Retinal pigment epithelial cell (primary cell): ENCODE measurements at places on chromosomes 3 and 15.
A peak's percentile ranks its signal among the peaks of the same experiment; 100 is the strongest.

DNA sequence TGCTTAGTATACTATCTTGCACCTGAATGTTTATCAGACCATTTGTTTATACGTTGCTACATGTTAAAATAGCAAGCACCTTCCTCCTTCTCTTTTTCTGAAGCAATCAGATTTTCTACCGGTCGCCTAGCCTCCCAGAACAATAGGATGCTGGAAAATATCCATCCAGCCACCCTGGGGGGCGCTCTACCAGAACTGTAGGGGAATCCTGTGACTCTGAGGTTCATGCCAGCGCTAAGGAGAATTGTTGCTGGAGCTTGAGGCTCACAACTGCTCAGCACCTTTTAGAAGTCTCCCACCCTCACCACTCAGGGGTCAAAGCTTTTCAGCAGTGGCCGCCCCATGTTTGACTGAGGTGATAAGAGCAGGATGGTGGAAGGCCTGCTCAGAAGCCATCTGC is 27.5 kb downstream of the SQOR start:
- no peak for DNase-seq

DNA sequence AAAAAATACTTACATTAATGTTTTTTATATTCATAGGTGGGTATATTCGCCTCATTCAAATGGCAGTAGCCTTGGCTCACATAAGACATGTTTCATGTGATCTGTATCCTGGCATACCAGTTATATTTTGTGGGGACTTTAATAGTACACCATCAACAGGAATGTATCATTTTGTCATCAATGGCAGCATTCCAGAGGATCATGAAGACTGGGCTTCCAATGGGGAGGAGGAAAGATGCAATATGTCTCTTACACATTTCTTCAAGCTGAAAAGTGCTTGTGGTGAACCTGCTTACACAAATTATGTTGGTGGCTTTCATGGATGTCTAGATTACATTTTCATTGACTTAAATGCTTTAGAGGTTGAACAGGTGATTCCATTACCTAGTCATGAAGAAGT is 3.5 kb downstream of the PDE12 start:
- DNase-seq = no peak

DNA sequence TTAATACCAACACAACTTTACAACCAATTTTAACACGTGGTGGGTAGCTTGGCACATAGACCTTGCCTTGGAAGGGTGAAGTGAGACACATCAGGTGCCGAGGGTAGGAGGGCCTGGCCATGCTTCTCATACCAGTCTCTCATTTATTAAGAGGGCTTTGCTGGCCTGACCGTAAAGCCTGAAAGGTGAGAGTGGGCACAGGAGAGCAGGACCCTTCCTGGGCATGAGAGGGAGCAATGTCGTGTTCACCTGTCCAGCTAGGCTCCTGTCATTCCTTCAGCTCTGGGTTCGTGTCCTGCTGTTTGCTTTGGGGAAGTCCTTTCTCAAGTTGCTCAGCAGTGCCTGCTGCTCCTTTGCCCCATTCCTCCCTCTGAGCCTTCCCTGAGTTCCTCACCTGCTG is 294.4 kb downstream of the EPHB1 start:
- DNase-seq = no peak

DNA sequence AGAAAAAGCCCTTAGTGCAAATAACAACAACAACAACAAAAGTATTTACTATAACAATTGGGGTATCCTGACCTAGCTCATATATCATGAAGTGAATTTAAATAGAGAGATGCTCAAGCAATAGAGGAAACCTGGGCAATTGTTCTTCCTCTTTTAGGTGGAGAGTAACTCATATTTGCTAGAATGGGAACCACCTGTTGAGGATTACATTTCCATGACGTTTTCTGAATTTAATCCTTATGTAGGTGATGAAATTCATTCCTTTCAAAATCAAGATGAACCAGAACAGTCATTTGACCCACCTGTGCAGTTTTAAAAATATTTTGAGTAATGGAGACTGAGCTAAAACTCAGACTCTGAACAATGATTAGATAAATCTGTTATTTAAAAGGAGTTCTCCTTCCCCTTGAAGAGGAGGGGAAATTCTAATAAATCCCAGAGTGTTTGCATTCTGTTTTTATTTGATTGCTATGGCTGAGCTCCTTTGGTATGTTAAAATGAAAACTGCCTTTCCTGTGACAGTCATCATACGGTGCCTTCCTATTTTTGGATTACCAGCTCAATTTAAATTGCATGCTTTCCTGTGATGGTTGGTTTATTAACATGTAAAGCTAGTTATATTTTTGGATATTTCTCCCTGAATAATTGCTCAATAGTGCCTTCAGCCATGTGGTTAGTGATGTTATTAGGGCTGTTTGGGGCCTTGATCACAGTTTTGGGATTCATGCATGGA is 24.3 kb downstream of the VPS8 start:
- DNase-seq = no peak

GRCh38 chr3:58272891-58273290 is 33.2 kb upstream of the RPP14 start:
- DNase-seq = no peak

DNA sequence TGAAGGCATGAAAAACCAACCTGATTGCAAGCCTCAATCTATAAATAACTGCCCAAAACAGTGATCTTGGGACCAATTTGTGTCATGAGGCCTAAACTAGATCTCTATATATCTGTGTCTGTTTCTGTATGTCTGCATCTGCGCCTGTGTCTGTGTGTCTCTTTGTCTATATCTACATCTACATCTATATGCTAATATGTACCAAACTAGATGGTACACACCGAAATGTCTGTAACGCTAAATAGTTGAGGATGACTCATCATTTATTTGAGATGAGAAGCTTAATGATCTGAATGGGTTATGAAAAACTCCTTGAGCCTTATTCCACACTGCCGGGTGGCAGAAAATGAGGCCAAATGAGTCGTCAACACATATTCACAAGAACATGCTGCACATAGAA is 982.3 kb downstream of the ROBO2 start:
- DNase-seq = peak; percentile 16

- no peak for DNase-seq
Measured at GRCh38 chr3:59518283-59519055, 468.6 kb upstream of the CFAP20DC start.

- no peak for DNase-seq
Measured at GRCh38 chr3:44995142-44995770, 19.2 kb downstream of the EXOSC7 start.
